Fibroblast of mammary gland (primary cell): ENCODE measurements at places on chromosomes 5 and 9.

GRCh38 chr5:168302785-168303184, 11.3 kb downstream of the WWC1 start:
- peak; percentile 72 for DNase-seq

DNA sequence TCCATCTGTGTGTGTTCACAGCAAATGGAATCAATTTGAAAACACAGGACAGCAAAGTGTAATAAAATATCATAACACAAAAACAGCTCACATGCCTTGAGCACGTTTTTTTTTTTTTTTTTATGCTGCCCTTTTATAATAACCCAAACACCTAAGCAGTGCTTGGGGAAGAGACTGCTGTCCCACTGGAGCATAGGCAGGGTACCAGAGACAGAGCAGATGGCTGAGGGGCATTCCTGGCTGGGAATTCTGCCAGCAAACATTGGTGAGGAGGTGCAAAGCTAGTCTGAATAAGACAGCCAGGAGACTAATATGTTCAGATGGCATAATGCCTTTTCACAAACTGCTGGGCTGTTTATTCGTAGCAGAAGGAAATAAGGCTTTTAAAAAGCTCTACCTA, 58.1 kb upstream of the SV2C start:
- DNase-seq: no peak

GRCh38 chr5:178664141-178664540, 37.3 kb upstream of the CLK4 start:
- DNase-seq: no peak

- peak; percentile 24 for DNase-seq
Measured at GRCh38 chr9:91033797-91034196, 232.2 kb downstream of the SYK start.
